ENCODE measurements at places on chromosomes 5 and 9. TPM values are rescaled to one million over a fixed set of nuclear protein-coding genes. Genes with fewer than 3 reads are reported as not detected.

The SIL1 gene
- 39.3 TPM for total RNA-seq

GRCh38 chr5:84298628-84299027 lies 86.1 kb downstream of the EDIL3 start:
- DNase-seq = no peak

DNA sequence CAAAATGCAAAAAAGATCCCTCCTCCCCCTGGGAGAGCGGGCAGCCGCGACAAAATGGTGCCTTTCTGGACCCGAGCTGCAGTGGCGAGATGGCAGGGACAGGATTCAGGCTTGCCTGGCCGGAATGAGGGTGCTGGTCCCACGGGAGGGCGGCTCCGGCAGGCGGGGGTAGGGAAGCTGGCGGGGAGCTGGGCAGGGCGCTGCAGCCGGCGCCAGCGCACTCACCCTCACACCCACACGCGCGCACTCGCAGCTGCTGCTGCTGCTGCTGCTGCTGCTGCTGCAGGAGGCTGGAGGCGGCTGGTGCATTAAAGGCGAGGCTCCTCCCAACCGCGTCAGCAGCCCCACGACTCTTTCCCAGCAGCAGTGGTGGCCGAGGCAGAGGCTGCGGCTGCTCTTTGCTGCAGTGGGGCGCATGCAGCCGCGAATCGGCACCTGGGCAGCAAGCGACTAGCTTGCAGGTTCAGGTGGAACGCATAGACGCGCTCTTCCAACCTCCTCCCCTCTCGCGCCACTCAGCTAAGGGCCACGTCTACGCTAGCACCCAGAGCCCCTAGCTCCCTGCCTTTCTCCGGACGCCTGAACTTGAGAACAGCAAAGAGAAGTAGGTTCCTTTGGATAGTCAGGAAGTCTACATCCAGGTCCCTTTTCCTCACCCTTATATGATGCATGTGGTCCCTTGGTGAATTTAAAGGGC lies at the start of gene PPP2R2B:
Gene PPP2R2B, minus strand, starts transcription at position 282 of the 697 bp plus-strand sequence.
- DNase-seq = peak; percentile 20

DNA sequence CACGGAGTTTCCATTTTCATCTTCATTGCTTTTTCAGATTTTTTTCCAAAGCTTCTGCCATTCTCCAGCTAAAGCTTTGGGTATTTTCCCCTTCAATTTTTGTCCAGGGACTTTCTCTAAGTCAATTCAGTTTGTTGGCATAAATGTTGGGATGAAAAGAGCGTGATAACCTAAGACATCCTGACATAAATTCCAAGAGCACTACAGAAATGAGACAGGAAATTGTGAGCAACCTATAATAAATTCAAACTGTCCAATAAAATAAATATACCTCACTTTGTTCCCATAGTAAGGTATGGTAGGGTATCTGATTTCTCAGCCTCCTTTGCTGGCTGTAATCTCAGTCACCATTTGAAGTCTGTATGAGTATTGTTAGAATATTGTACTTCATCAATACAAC lies 8.4 kb downstream of the ADAMTSL1 start:
- no peak for DNase-seq

The MAMDC4 gene
- total RNA-seq = 13.4 TPM

The TTC39B gene
- 1.6 TPM for total RNA-seq

- no peak for DNase-seq
Measured at GRCh38 chr5:10707198-10708142, 53.6 kb downstream of the DAP start.

DNA sequence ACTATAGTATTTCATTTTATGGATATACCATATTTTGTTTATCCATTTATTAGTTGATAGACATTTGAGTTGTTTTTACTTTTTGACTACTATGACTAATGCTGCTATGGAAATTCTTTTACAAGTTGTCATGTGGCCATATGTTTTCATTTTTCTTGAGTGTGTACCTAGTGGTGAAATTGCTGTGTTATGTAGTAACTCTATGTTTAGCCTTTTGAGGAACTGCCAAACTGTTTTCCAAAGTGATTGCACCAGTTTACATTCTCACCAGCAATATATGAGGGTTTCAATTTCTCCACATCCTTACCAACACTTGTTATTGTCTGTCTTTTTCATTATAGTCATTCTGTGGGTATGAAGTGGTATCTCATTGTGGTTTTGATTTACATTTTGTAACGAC lies 75.4 kb downstream of the GRIA1 start:
- no peak for DNase-seq

The BTNL9 gene
- total RNA-seq = 38.5 TPM

DNA sequence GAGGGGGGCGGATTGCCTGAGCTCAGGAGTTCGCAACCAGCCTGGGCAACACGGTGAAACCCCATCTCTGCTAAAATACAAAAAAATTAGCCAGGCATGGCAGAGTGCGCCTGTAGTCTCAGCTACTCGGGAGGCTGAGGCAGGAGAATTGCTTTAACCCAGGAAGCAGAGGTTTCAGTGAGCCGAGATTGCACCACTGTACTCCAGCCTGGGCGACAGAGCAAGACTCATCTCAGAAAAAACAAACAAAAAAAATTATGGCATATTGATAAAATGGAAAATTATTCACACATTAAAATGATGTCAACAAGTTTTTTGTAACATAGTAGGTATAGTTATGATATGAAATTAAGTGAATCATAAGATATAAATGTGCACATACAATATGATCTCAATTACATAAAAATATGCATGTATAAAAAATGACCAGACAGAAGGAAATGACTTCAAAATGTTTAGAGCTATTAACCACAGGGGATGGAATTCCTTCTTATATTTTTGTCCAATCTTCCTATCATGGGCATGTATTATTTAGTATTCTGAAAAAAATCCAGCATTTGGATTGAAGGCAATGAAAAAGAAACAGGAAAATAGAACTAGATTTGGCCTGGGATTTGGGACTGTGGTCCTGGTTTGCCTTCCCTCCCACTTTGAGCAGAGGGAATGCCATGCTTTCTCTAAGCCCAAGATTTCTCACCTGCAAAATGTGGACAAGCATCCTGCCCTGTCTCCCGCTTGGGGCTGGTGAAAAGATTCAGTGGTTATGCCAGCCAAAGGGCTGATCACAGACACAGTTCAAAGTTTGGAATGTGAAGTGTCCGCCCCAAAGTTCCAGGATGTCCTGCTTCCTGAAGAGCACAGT lies 19.5 kb downstream of the SPAAR start:
- no peak for DNase-seq

- DNase-seq = no peak
Measured at GRCh38 chr5:169303119-169303515, 2.2 kb upstream of the SLIT3 start.
